ENCODE measurements at places on chromosomes 6 and 20. TPM values are rescaled to one million over a fixed set of nuclear protein-coding genes. Genes with fewer than 3 reads are reported as not detected.

ATP6V1G2 gene
- 2.6 TPM for total RNA-seq

SRSF6 gene
- total RNA-seq: 134 TPM

- DNase-seq: peak; percentile 48
Observed at GRCh38 chr6:41970436-41970846, 28.8 kb upstream of the CCND3 start.

- peak; percentile 12 for DNase-seq
Observed at GRCh38 chr6:134065706-134066105, 13.3 kb upstream of the SLC2A12 start.

Data from HFFc6 (cell line).